ENCODE measurements at places on chromosomes 12 and 14. TPM values are rescaled to one million over a fixed set of nuclear protein-coding genes. Genes with fewer than 3 reads are reported as not detected.

SENP1 gene
- 13.4 TPM for total RNA-seq

AHNAK2 gene
- total RNA-seq = 184 TPM

CPNE6 gene
- total RNA-seq = not detected

CLEC1B gene
- not detected for total RNA-seq

PFDN5 gene
- 306 TPM for total RNA-seq

JPH4 gene
- 0.04 TPM for total RNA-seq

PTPN6 gene
- 17.8 TPM for total RNA-seq

ANKRD9 gene
- 16.1 TPM for total RNA-seq

NXPH4 gene
- 6.7 TPM for total RNA-seq

KCNJ8 gene
- 1.1 TPM for total RNA-seq

FOXA1 gene
- total RNA-seq = 14.6 TPM

ACSS3 gene
- total RNA-seq = 0.68 TPM

KLHL33 gene
- total RNA-seq = 0.04 TPM

MANSC4 gene
- not detected for total RNA-seq

NPFF gene
- not detected for total RNA-seq

PNN gene
- 24.3 TPM for total RNA-seq

NANOG gene
- 0.52 TPM for total RNA-seq

BDKRB2 gene
- total RNA-seq = 22.1 TPM
